ENCODE measurements at places on chromosomes 1 and 21. TPM values are rescaled to one million over a fixed set of nuclear protein-coding genes. Genes with fewer than 3 reads are reported as not detected.

The C1orf216 gene
- total RNA-seq = 7.6 TPM

The PPM1J gene
- 6.0 TPM for total RNA-seq

DNA sequence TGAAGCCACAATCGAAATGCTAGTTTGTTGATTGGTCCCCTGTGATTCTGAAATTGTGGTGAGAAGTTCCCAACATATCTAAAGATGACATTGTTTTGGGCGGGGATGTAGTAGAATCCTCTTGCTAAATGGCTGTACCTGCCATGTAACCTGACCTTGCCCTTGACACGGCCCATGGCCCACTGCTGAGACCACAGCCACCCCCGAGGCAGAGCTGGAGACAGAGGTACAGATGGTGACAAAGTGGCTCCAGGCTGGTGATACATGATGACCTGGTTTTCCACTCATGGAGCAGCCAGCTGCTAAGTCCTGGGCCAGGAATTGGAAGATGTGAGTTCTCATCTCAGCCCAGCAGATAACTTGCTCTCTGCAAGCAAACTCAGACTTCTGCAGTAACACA, 226.5 kb downstream of the FOXD2 start:
- DNase-seq = no peak

DNA sequence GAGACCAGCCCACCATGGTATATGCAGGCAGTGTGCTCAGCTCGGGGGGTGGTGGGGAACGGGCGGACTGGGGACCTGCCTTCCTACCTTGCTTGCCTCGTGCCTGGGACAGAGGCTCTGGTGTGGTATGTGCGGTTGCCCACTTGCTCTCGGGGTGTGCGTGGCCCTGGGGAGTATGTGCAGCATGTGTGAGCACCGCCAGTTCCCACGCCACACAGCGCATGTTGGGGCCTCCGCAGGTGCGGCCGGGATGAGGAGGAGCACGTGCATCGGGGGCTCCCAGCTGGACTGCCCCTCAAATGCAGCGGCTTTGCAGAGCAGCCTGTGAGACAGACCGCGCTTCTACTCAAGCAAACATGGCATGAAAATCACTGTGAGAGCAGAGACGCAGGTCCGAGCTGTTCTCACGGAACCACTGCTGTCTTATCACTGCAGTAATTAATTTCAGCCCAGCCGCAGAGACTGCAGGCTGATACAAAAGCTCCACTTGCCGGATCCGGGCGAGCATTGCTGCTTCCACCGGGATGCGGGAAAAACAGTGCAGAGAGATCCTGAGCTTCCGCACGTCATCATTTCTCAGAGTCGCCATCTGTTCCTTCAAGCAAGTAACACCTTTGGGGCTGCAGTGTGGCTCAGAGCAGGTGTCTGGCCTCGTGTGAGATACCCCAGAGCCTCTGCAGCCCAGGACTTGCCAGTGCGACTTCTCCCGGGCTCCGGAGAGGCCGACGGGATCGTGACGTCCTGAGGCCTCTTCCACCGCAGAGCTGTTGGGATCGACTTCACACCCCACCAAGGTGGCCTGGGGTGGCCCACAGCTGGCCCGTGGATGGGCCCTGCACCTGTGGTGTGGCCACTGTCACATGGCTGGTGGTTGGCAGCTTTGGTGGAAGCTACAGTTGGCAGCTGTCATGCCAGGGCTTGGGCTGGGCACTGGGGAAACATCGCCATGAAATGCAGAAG, 92.6 kb upstream of the ACTRT2 start:
- no peak for DNase-seq

- peak; percentile 80 for DNase-seq
Measured at GRCh38 chr1:115469703-115470476, 131.8 kb upstream of the NGF start.

The TMPRSS2 gene
- total RNA-seq = 0.61 TPM

The RAP1A gene
- total RNA-seq = 45.4 TPM

GRCh38 chr1:215911406-215911968, 344.4 kb downstream of the KCTD3 start:
- DNase-seq = no peak

The NBPF20 gene
- 3.8 TPM for total RNA-seq

The DENND2C gene
- total RNA-seq = 1.1 TPM

The GALE gene
- total RNA-seq = 40.5 TPM

DNA sequence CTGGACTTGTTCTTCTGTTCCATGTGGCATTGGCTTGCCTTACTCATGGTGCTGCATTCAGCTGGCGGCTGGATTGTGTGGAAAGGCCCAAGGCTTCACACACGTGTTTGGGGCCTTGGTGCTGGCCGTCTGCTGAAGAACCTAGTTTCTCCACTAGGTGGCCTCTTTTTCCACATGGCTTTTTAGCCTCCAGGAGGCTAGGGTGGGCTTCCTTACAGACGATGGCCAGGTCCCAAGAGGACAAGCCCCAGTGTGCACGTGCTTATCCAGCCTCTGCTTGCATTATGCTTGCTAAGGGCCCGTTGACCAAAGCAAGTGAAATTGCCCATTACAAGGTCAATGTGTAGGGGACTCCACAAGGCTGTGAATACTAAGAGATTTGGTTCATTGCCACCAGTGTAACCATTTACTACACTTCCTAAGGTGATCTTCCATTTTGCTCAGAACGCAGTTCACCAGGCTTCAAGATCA, 47.5 kb upstream of the FOXO6 start:
- no peak for DNase-seq

The F3 gene
- total RNA-seq = 434 TPM

DNA sequence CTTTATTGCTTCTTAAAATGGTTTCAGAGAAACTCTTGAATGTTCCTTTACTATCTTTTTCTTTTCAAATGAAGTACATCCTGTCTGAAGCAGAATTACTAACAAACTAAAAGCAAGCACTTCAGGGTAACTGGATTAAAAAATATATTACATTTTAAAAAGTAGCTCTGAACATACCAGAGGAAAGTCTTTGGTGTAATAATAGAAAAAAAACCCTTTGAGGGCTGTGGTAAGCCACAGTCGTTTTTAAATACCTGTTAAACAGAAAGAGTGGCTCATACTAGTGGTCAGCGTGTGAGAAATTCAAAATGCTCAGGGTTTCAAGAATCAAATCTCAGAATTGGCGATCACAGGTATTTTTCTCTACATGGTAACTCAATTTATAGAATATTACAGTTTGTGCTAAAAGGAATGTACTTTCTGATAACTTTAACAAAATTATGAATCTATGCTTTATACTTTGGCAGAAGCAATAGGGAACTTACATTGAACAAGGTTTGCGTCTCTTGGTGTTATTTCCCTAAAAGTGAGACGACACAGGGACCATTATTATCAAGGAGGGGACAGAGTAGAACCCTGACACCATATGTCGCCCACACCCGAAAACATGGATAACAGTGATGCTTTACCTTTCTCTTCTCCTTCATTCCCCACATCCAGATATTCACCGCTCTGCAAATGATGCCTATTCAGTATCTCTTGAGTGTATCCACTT, 97.0 kb upstream of the DPH5 start:
- no peak for DNase-seq

DNA sequence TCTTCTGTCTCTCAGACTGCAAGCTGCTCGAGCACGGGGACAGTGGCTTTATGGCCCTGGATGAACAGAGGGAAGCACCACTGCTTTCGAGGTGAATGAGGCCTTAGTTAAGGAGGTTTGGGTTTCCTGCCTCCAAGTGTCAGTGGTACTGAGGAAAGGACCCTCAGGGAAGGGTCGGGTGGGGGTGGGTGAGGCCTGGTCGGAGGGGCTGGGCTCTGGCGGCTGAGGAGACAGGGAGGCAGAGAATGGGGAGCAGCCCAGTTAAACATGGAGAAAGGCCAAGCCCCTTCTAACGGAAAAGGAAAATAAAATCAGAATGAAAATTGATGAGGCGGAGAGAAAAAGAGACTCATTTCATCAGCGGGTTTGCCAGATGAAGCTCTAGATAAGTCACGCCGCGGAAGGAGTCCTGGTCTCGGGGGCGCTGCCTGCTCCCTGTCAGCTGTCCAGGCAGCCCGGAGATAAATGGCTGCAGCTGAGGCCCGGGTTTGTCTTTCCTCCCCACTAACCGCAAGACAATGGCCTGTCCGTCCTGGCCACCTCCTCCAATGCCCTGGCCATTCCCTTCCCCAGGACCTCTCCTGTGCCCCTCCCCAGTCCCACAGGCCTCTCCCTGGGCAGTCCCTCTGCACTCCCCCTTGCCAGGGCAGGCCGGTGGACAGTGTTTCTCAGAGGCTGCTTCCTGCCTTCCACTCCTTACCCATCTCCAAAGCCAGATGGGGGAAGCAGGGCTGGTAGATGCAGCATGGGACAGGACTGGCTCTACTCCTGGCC, 55.2 kb downstream of the LRRN2 start:
- DNase-seq = no peak

- no peak for DNase-seq
Measured at GRCh38 chr1:46479744-46480350, 9.8 kb upstream of the DMBX1 start.

The E2F2 gene
- total RNA-seq = 9.0 TPM

Data from PC-9 (cell line).